Fibroblast of skin of right quadriceps (primary cell): ENCODE measurements at places on chromosomes 11 and 22.

- DNase-seq, result no peak
These were observed 47.7 kb downstream of the CCDC81 start for GRCh38 chr11:86422371-86422770.

GRCh38 chr11:9692691-9693090 is 28.8 kb downstream of the SWAP70 start:
- no peak for DNase-seq

GRCh38 chr11:66291706-66292542 is at the start of gene TMEM151A:
Gene TMEM151A, plus strand, starts transcription at chr11:66291894. Its CDS starts 120 bp downstream, at chr11:66292014.
- no peak for DNase-seq

DNA sequence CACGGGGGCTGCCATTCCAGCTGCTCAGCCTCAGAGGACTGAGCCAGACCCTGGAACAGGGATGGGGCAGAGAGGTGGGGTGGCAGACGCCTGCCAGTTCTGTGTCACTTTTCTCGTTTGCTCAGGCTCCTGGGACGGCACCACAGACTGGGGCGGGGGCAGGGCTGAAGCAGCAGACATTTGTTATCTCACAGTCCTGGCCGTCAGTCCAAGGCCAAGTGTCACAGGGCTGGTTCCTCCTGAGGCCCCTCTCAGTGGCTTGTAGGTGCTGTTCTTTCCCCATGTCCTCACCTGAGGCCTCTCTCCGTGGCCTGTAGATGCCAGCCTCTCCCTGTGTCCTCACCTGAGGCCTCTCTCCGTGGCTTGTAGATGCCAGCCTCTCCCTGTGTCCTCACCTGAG is 24.7 kb downstream of the TPCN2 start:
- DNase-seq, result no peak

DNA sequence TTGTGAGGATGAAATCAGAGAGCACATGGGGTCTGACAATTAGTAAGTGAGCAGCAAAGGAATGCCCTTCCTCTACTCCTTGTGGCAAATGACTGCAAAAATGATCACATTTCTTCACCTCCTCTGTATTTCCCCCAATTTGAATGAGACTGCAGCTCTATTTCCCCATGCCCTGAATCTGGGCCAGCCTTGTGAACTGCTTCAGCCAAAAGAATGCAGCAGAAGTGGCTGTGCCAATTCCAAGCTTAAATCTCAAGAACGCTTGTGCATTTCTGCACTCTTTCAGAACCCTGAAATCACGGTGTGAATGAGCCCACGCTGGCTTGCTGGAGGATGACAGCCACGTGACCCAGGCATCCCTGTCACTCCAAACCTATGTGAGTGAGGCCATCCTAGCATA is 9.9 kb downstream of the SLC43A3 start:
- peak; percentile 20 for DNase-seq

GRCh38 chr22:29310863-29311339 is 4.5 kb downstream of the GAS2L1 start:
- DNase-seq, result peak; percentile 96

DNA sequence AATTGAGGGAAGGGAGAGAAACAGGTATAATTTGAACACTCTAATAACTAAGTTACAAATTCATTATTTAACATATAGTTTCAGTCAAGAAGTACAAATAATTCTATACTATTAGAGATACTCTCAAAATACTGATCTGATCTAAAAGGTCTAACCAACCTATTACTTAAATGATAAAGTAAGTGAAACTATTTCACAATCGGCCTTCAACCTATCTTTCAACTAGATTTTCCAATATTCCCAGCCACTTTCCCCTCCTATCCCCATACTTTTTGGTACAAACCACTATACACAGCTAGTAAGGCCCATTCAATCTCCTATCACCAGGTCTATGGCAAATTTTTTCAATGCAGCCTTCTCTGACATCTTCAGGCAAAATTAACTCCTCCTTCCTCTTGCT is 106.7 kb downstream of the SIK3 start:
- DNase-seq, result no peak

DNA sequence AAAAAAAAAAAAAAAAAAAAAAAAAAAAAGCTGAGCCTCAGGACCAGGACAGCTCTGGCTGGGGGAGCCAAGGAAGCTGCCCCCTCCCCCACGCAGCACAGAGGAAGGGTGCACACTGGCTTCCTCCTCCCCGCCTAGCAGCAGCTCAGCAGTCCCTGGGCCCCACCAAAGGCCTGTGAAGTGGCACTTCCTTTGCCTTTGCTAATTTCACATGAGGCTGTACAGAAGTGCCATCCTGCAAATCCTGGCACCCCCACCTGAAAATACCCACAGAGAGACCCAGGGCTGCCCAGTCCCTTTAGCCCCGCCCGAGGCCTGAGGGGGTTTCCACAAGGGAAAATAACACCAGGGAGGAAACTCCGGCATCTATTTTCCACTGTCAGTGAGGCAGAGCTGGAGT is 3.9 kb downstream of the RHOG start:
- no peak for DNase-seq

DNA sequence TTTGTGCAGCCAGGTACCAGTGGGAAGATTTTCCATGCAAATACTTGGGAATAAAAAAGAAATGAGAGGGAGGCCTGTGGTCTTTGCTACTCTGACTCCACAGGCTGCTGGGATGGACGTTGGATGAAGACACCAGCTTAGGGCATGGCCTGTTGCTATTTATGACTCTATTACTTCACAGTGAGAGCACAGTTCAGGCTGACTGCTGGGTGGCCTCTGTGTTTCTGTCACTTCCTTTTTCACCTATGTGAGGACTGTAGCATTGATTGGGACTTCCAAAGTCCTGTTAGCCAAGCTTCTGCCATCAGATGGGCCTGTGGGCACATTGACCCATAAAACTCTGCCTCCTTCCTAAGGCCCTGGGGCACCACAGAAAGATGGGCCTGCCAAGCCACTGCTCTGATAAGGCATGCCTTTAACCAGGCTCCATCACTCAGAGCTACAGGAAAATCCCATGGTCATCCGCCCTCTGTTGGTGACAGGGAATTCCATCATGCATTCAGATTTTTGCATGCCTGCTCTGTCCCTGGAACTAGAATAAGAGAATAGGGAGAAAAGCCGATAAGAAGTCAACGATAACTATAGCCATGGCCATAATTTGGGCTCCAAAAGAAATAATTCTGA is 64.6 kb downstream of the KCNJ1 start:
- peak; percentile 19 for DNase-seq

- no peak for DNase-seq
These were observed 2.8 kb upstream of the OAF start for GRCh38 chr11:120208001-120208441.

GRCh38 chr11:102603091-102603490 is 22.0 kb downstream of the MMP20 start:
- peak; percentile 59 for DNase-seq

DNA sequence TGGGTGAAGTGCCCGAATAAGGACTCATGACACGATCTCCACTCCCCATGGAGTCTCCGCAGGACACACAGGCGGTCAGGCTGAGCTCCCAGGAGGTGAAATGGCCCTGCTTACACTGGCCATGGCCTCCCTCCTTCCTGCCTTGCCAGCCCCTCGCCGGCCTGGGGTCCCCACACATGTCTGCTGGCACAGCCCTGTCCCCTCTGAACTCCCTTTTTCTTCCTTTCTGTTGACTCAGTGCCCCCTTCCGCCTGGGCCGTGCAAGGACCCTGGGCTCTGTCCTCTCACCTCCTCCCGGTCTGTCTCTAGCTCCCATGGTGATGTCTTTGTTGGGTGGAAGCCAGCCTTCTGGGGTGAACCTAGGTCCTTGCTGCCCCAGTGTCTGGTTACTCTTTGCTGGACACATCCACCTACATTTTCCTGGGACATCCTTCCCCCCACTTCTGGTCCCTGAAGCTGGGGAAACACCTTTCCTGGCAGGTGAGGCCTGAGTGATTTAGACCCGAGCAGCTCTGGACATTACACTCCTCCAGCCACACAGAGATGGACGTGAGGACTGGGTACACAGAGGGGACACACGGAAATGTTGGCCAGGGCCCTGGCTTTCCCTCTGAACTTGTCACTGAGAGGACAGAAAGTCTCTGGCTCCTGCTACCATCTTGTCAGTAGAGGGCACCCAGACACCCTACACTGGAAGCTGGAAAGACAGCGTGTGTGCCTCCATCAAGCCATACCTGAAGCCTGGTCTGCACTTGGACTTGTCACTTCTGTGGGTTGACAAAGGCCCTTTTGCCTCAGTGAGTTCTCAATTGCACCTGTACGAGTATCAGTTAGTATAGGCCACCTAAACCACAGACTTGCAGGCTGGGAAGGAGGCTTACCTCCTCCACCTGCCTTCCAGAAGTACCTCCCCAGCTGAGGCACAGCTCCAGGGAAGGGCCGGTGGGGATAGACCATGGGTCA is 864.3 kb downstream of the TBC1D22A start:
- no peak for DNase-seq
